ENCODE measurements at places on chromosomes 5 and 9.
A peak's percentile ranks its signal among the peaks of the same experiment; 100 is the strongest.

DNA sequence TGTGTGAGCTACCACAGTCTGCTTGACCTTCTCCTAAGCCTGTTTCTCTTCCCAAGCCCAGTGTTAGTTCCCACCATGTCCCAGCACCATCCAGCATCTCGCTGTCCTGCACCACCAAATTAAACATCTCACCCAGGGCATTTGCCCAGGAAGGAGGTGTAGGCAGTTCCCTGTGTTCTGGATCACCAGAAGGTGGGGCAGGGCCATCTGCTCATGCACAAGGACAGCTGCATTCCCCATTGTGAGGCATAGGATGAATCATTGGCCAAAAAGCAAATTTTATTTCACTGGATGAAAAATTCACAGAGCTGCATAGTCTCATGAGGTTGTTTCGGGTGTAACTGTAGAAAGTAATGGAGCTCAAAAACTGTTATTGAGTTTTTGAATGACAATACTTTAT is 89.5 kb upstream of the GRIA1 start:
- no peak for DNase-seq

GRCh38 chr5:84565866-84566265 is 181.2 kb upstream of the EDIL3 start:
- DNase-seq: no peak

- DNase-seq: no peak
Measured at GRCh38 chr9:92196909-92197308, 81.7 kb upstream of the SPTLC1 start.

DNA sequence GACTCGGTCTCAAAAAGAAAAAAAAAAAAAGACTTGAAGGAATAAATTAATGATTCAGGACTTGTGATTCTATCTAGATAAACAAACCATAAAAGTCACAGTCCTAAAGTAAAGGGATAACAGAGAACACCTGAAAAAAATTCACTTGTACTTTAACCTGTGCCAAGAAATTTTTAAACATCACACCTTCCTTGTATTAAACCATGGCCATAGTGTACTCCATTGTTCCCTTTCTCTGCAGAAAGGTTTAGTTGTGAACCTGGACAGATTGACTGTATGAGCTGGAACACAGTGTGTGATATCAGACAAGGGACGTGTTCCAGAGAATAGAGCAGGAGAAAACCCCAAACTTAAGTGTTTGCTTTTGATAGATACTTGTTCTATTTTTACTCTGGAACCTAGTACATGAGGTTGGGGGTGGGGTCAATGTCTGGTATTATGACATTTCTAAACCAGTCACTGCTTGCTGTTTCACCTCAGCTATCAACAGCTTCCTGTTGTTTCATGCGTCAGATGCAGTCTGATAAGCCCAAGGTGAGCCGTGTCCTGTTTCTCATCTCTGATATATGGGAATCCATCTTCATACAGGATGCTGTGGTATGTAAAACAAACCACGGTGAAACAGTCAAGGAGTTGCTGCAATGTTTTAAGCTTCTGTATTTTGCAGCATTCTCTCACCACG is 62.5 kb upstream of the ITGA1 start:
- DNase-seq: peak; percentile 12

Measured in stimulated activated CD8-positive, alpha-beta memory T cell treated with anti-CD3 and anti-CD28 coated beads, Interleukin-7, amount 100 ng/mL, for 48 hours (primary cell).